ENCODE measurements at places on chromosomes 11 and 22.

- no peak for DNase-seq
Observed at GRCh38 chr22:25781801-25782200, 39.8 kb downstream of the MYO18B start.

- no peak for DNase-seq
Observed at GRCh38 chr11:26963764-26964163, 30.1 kb upstream of the FIBIN start.

DNA sequence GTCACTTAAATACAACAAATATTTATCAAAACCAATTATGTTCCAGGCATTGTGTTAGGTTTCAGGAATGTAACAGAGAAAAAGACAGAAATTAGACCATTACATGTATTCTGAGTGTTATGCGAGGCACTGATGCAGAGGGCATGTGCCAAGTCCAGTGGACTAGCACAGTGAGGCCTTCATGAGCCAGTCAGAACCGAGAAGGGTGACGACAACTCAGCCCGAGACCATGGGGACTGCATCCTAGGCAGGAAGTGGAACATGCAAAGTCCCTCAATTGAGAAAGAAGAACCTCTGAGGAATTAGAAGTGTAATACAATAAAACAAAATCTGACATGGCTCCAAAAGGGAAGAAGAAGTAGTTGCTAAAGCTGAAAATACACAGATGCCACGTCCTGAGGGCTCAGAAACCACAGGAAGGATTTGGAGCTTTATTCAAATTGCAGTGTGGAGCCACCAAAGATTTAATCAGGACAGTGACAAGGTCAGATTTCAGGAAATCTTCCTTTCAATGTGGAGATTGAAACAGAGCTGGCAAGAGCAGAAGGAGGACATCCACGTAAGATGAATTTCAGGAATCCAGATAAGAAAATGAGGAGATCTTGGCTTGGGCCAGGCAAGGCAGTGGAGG lies 529.6 kb downstream of the NTM start:
- peak; percentile 33 for DNase-seq

GRCh38 chr22:47294576-47294975 lies 532.1 kb downstream of the TBC1D22A start:
- no peak for DNase-seq

GRCh38 chr11:32105871-32106560 lies 15.1 kb downstream of the RCN1 start:
- DNase-seq, result no peak

GRCh38 chr11:19225581-19225980 lies 15.2 kb downstream of the E2F8 start:
- no peak for DNase-seq

DNA sequence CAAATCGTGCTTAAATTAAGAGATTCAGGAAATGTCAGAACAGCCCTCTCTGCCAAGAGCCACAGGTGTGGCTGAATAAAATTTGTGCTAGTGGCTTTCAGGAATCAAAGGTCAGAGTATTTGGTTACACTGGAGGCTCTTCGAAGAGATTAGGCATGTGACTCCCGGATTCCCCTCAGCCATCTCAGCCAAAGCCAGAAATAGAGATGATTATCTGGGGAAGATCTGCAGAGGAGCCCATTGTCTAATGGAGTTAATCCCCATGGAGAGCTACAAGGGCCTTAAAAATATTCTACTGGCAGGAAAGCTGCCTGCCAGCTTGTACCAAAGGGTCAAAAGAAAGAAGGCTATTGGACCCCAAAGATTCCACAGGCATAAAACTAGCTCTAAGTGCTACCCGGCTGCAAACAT lies 1259.5 kb downstream of the TBC1D22A start:
- DNase-seq, result no peak

GRCh38 chr11:65588199-65589054 lies 7.2 kb downstream of the KCNK7 start:
- DNase-seq, result peak; percentile 59

DNA sequence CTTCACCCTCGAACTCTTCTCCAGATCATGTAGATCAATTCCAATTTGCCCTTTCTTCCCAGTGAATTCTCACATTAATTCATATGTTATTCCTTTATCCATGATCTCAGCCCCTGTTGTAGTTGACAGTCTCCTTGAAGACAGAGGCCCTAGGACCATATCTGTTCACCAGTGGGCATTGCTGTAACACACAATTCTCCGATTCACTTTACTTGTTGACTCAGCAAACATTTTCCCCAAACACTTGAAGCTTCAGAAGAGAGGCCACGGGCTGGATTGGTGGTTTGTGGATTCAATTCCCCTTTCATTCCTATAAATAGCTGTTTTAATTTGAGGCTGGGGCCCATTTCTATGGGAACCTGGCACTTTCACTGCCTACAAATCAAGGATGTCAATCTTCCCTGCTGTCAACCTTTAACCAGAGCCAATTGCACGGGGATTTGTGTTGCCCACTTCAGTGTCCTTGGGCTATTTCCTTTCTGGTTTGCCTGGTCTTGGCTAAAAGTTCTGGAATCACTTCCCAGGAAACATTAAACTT lies 393.0 kb upstream of the KIRREL3 start:
- DNase-seq, result no peak

- DNase-seq, result no peak
Observed at GRCh38 chr11:75191330-75191717, 40.4 kb downstream of the SLCO2B1 start.

- DNase-seq, result no peak
Observed at GRCh38 chr11:68508425-68508824, 47.9 kb downstream of the PPP6R3 start.

DNA sequence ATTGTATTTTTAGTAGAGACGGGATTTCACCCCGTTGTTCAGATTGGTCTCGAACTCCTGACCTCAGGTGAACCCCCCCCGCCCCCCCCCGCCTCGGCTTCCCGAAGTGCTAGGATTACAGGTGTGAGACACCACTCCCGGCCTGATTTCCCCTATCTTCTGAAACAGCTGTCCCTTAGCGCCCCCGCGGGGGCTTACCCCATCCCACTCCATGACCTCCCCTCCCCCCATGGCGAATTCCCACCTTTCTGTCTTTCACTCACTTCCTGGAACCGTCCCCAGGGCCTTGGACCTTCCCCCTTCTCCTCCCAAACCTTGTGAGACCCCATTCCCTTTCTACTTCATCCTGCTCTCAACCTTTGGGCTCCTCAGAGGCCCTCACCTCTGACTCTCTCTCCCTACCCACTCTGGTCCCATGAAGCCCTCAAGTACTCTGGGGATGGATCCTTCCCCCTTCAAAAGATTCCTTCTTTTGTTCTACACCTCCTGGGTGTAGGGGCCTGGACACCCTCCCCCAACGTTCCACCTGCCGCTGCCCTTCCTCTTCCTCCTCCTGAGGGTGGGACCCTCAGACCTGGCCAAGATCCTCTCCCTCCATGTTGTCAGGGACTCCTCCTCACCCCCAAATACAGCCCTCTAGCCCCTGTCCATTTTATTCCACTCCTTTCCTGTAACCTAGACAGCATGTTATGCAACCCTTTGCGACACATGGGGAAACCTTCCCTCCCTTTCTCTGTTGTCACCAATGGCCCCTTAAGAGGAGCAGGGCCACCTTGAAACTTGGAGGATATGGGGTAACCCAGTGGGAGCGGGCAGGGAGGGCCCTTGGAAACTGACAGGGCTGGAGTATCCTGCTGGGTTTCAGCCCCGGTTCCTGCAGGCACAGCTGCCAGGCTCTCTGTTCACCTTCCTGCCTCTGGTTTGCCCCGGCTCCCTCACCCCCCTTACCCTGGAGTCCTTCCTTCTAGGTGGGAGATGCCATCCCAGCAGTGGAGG lies 1.1 kb downstream of the PRDX5 start:
- no peak for DNase-seq

- no peak for DNase-seq
Observed at GRCh38 chr11:31960126-31960525, 130.7 kb upstream of the RCN1 start.

Measured in AG20443 (cell line).